ENCODE measurements at places on chromosomes 2 and 18.

GRCh38 chr2:73614997-73615396 is 27.2 kb downstream of the NAT8 start:
- DNase-seq: no peak

GRCh38 chr2:216083464-216084281 is 2.0 kb downstream of the TMEM169 start:
- no peak for DNase-seq

DNA sequence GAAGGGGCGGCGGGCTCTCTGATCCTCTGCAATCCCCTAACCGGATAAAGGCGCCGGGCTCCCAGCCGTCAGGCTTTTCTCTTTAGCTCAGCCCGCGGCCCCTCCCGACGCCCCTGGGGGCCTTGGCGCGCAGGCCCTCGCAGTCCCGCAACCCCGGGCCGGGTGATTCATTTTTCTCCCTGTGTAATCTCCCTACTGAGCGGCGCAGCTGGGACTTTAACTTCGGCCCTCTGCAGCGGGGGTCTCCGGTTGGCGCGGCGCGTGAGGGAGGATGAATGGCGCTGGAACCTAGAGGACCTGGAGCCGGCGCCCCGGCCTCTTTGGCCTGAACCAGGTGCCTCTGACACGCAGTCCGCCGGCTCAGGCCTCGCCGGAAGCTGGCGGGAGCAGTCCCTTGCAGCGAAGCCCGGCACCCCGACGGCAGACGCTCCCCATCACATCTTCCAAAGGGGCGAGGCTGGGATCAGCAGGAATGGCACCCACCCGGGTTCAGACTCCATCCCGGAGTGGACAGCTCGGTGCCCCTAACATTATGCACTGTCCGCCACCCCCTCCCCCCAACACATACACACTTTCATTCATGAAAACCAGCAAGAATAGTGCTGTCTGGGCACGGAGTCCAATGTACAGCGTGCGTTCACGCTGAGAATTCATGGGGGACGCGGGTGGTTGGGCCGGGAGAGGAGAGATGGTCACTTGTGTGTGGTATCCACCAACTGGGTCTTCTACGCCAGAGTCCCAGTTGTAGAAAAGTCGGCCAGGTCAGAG is 1.2 kb downstream of the CNGA3 start:
- no peak for DNase-seq

- peak; percentile 55 for DNase-seq
Measured at GRCh38 chr2:200862532-200863000, 1.9 kb downstream of the CLK1 start.

- no peak for DNase-seq
Measured at GRCh38 chr2:227889336-227889735, 17.9 kb downstream of the DAW1 start.

GRCh38 chr18:13379930-13380690 is 161.6 kb downstream of the LDLRAD4 start:
- DNase-seq: no peak

- no peak for DNase-seq
Measured at GRCh38 chr2:166361351-166362153, 14.2 kb downstream of the SCN9A start.
